CD4-positive, alpha-beta T cell treated with Interleukin-12 subunit alpha and Interleukin-12 subunit beta, for 1 hour (primary cell): ENCODE measurements at places on chromosomes 13 and 19.
A peak's percentile ranks its signal among the peaks of the same experiment; 100 is the strongest.

DNA sequence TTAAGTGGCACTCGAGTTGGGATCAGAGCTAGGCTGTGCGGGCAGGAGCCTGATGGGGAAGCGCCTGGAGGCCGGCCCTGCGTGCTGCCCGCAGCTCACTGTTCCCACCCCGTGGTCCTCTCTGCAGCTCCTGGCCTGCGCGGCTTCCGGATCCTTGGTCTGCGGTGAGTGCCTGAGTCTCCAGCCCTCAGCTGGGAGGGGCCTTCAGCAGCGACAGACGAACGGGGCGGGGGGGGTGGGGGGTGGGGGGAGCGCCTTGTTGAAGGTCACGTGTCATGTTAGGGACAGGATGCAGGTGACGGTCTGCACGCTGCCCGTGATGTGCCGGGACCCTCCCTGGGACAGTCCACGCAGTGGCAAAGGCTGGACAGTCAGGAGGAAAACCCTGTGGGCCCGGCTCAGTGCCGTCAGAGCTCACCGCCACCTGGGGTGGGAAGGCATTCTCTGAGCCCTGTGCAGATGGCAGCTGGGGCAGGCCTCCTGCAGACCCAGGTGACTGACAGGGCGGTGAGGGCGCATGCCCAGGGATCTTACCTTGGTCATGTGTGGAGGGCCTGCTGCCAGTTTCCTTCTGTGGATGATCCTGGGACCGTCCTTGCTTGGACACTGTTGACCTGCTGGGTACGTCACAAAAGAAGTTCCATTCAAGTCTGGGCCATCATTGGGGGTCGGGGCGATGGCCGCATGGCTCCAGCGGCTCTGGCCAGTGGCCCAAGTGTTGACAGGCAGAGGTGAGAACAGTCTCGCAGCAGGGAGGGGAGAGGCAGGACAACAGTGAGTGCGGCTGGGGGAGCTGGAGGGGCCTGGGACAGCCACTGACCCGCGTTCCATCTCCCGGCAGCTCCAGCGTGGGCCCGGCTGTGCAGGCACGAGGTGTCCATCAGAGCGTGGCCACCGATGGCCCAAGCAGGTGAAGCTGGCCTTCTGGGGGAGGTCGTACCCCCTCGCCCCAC is 4.3 kb downstream of the NDUFS7 start:
- DNase-seq, result no peak

- no peak for DNase-seq
These were observed 156.4 kb downstream of the KCTD15 start for GRCh38 chr19:33953023-33953422.

- no peak for DNase-seq
These were observed 744.1 kb downstream of the UQCRFS1 start for GRCh38 chr19:28468701-28469459.

GRCh38 chr19:11286312-11286974 is 9.5 kb upstream of the TSPAN16 start:
- no peak for DNase-seq

DNA sequence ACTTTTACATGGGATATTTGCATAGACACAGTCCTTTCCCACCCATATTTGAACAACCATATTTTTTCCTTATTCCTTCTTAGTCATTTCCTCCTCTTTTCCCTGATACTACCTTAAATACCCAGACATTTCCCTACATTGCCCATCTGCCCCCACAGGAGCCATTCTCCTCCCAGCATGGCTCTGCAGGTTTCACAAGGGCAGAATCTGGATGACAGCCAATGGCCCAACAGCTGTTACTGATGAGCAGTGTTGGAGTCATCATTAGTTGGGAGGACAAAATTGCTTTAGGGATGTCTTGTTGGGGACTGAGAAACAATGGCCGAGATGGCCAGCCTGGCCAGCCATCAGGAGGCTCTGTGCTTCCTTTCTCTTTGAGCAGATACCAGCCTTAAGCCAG is 209.5 kb downstream of the KLF5 start:
- no peak for DNase-seq

- DNase-seq, result no peak
These were observed 15.6 kb downstream of the SCGB2B2 start for GRCh38 chr19:34661357-34661756.

GRCh38 chr19:19866611-19867248 is 1.0 kb downstream of the ZNF253 start:
- peak; percentile 70 for DNase-seq

DNA sequence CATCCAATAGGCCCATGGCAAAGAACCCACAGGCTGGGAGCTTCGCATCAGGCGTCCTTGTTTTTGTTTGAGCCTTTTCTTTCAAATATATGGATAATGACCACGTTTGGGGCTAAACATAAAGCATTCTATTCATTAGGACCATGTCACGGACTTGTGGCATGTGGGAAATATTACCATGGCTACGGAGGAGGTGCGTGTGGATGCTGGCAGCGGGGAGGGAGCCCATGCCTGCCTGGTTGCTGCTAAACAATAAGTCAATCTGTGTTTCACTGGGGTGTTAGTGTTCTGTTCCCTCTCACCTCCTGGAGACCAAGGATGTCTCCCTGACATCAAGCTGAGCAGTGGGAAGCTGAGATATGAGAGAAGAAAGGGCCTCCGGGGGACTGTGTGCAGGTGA is 121.1 kb downstream of the IRS2 start:
- no peak for DNase-seq

- DNase-seq, result no peak
These were observed 21.0 kb downstream of the WDR87 start for GRCh38 chr19:37885392-37885791.

DNA sequence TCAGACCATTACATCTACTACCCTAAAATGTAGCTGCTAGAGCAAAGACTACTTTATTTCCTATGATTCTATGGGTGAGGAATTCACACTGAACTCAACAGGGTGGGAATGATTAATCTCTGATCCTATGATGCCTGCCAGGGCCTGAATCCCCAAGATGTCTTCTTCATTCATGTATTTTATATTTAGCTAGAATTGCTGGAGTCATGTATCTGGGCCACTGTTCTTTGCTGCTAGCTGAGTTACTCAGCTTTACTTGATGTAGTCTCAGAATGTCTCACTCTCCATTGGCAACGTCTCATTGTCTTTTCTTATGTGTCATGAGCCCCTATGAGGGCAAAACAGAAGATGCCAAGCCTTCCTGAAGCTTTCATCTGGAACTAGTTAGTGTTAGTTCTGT is 21.1 kb downstream of the ZNF582 start:
- DNase-seq, result no peak

GRCh38 chr13:97308735-97309429 is 86.7 kb downstream of the MBNL2 start:
- DNase-seq, result no peak

DNA sequence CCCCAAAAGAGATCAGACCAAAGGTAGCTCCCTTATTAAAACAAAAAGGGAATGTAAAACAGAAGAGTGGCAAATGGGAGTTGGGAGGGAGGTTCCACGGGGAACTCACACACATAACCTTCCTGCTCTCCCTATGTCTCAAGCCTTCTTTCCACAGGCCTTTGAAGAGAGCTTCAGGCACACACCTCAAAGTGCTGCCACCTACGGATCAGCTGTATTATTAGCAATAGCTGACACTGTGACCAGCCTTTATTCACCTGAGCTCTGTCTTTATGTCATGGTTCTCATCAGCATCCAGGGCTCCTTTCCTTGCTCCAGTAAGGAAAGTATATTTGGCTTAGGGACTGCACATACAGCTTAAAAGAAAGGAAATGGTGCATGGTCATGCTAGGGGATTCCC is 11.3 kb downstream of the ZNF571 start:
- no peak for DNase-seq

DNA sequence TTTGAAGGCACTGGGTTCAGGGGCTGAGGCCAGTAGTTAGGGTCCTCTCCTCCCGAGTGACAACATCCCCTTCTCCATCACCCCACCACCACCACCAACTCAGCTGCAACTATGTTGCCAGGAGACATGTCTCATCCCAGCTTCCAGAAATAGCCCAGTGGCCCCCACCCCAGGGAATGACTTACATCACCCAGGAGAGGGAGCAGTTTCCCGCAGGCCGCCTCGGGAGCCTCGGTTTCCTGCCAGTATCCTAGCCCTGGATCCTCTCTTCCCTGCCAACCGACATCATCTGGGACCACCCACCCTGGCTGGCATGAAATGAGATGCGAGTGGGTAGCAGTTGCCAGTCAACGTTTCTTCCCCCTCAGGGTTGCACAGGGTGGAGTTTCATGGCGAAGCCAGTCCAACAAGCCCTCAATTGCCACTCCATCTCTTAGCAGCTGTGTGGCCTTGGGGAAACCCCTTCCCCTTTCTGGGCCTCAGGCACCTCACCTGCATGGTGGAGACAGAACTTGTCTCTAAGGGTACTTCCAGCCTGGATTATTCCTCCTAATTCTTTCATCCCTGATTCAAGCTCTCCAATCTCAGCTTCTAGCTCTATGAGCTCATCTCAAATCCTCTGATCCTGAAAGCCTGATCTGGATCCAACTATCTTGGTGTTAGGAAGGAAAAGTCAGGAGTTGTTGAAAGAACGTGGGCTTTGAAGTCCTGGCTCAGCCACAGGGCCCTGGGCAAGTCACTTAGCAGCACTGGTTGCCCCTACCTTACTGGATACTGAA is 3.9 kb upstream of the GSK3A start:
- DNase-seq, result peak; percentile 60

GRCh38 chr13:113141601-113141970 is 16.9 kb upstream of the PROZ start:
- no peak for DNase-seq

DNA sequence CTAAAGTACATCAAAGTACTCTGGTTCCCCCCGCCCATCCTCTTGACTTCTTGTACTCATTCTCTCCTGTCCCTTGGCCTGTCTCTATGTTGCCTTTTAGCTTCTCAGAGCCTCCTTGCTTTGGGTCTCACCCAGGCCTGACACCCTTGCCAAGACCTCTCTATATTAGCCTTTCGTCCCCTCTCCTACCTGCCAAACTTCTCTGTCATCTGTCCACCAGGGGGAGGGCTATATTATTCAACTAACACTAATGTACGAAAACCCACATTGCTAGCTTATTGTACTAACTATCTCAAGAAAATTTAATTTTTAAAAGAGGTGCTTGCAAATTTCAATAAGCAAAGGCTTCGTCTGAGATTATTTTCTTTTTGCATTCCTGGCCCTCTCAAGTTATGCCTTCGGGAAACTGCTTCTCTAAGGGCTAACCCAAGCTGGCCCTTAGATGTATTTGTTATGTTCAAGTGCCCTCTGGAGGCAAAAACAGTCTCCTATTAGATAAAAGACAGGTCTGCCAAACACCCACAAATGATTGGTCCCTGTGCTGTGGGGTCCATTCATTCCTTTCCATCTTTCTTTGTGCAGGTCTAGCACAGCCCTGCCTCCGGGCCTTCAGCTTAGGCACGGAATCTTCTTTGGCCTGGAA is 6.3 kb upstream of the MRPS31 start:
- peak; percentile 67 for DNase-seq

DNA sequence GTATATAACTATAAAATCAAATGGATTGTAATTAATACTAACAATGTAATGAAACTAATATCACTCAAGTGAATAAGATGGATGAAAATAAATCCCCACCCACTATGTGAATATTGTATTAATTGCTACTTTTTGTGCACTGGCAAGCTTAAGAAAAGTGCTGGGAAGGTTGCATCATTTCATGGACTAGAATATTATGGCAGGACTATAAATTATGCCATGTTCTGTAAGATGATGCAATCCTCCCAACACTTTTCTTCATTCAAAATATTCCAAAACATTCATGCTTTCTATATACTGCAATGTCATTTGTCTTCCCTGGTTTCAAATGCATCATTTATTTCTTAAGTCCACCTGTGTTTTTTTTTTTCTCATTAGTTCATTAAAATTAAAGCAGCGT is 457.6 kb upstream of the GPC6 start:
- no peak for DNase-seq

DNA sequence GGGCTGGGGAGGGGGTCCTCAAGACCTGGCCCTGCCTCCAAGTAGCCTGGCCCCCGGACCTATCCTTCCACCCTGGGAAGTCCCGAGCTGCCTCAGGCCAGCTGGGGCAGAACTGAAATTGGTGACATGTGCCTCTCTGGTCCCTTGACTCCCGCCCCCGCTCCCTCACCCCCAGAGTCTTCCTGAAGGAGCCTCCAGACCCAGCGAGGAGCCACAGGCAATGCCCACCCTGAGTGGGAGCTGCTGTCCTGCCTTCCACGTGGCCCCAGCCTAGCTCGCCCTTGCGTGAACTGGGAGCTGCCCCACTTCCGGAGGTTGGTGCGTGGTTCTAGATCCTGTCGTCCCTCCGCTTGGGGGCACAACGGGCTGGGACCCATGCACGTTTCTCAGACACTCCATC is 34.6 kb downstream of the CEBPA start:
- DNase-seq, result no peak

GRCh38 chr13:40221460-40222201 is 444.8 kb downstream of the FOXO1 start:
- DNase-seq, result peak; percentile 62

- DNase-seq, result no peak
These were observed 32.5 kb downstream of the MCF2L start for GRCh38 chr13:113001241-113002140.

GRCh38 chr13:88005188-88005587 is 334.0 kb downstream of the SLITRK5 start:
- DNase-seq, result no peak

DNA sequence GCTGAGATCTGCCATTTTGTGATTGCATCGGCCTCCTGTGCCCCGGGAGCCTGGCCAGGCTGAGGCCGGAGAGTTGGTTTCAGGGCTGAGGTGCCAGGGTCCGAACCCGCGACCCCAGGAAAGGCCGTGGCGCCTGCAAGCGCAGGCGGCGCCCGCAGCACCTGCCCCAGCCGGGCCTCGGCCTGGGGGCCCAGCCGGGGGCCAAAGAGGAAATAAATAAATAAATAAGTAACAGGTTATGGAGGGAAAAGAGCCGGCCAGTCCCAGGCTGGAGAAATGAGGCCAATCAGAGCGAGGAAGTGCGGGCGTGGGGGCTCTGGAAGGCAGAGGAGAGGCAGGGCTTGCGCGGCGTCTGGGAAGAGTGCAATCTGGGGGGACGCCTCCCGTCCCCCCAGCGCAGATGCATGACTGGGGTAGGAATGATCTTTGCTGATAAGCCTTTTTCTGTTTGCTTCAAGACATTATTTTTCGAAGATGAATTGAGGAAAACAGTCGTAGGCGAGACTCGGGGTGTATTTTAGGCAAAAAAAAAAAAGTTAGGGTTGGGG is 145.6 kb upstream of the ZNF536 start:
- no peak for DNase-seq

- DNase-seq, result no peak
These were observed 318.8 kb downstream of the SLITRK1 start for GRCh38 chr13:83563499-83563898.

GRCh38 chr19:14826006-14826405 is 9.0 kb downstream of the OR7A5 start:
- no peak for DNase-seq

DNA sequence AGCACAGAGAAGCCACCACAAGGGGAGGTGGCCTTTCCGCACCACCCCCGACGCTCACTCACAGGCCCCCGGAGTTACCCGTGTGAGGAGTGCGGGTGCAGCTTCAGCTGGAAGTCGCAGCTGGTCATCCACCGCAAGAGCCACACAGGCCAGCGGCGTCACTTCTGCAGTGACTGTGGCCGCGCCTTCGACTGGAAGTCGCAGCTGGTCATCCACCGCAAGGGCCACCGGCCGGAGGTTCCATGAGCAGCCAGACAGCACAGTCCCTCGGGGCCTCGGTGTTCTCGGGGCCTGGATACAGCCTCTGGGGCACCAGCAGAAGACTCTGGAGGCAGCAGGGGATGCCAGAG is 4.3 kb downstream of the ZNF446 start:
- DNase-seq, result no peak
